ENCODE measurements at places on chromosomes 2 and 18. TPM values are rescaled to one million over a fixed set of nuclear protein-coding genes. Genes with fewer than 3 reads are reported as not detected.

The DNAH7 gene
- 1.3 TPM for total RNA-seq

The TMEM182 gene
- 3.4 TPM for total RNA-seq

The LRRTM1 gene
- total RNA-seq = not detected

The FAM161A gene
- total RNA-seq = 6.9 TPM

The TRABD2A gene
- 12.1 TPM for total RNA-seq

The DNAJB2 gene
- total RNA-seq = 32.8 TPM

The CHRNG gene
- total RNA-seq = not detected

The CNDP1 gene
- not detected for total RNA-seq

The DDX1 gene
- 126 TPM for total RNA-seq

The CNDP2 gene
- total RNA-seq = 80.1 TPM

The CABLES1 gene
- 13.0 TPM for total RNA-seq

The SNED1 gene
- total RNA-seq = 0.54 TPM

The CD8B gene
- total RNA-seq = not detected

The ESCO1 gene
- total RNA-seq = 9.2 TPM

The QPCT gene
- total RNA-seq = 20.4 TPM

The CPLX4 gene
- total RNA-seq = not detected

The STK17B gene
- 7.8 TPM for total RNA-seq

The CPO gene
- not detected for total RNA-seq

The TMEM198 gene
- total RNA-seq = 1.3 TPM

The CHAC2 gene
- total RNA-seq = 11.9 TPM

The EGR4 gene
- total RNA-seq = 0.28 TPM

The ERMN gene
- not detected for total RNA-seq

The SPRED2 gene
- total RNA-seq = 26.9 TPM

The GPR75 gene
- total RNA-seq = 1.6 TPM

The RAX gene
- not detected for total RNA-seq

The CACNB4 gene
- total RNA-seq = 0.08 TPM

The HDLBP gene
- total RNA-seq = 277 TPM

The DGUOK gene
- total RNA-seq = 166 TPM

The SPDYA gene
- total RNA-seq = not detected

All from A549 treated with Mapracorat at 1 μM for 4 hours (cell line).